Stimulated activated CD4-positive, alpha-beta T cell treated with anti-CD3 and anti-CD28 coated beads, TNF-alpha, amount 100 ng/mL, for 1 hour (primary cell): ENCODE measurements at places on chromosomes 7 and 10.

DNA sequence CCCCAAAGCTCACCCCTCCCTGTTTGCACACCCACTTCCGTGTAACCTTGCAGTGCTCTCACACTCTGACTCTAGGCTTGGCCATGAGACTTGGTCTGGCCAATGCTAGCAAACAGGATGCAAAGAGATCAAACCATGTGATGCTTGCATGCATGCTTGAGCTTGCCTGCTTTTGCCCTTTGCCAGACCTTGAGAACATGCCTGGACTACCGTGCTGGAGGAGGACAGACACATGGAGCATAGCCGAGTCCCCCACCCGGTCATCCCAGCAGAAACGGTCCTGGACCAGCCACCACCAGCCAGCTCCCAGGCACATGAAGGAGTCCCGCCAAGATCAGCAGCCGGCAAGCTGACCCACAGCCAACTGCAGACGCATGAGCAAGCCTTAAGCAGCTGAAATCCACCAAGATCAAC lies 23.4 kb downstream of the PYROXD2 start:
- DNase-seq: no peak

- DNase-seq: no peak
Observed at GRCh38 chr7:44193011-44193802, 4.0 kb upstream of the GCK start.

DNA sequence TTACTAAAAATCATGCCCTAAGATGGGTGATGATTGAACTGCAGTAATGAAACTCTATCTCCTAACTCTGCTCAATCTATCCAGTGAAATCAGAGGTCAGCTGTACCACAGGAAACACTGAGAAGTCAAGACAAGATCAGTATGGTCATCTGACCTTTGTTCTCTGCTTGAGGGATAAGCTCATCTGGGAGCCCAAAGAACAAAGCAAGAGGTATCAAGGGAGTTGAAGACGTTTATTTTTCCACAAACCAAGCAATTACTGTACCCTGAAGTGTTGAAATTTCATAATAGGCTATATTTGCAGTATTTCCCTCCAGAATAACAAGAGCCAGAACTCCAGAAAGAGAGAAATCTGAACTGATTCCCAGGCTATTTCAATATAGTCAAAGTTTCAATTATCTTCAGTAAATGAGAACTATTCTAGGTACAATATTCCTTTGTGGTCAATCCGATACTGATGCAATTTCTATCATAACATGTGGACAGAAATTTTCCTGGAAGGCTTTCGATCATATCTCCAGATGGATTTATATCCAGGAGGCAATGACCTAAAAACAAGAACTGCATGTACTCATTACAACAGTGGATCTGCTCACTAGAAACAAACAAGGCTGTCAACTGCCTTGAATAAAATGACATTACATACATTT lies 345.3 kb downstream of the TNS3 start:
- no peak for DNase-seq

GRCh38 chr7:90192876-90193750 lies 18.4 kb upstream of the STEAP2 start:
- DNase-seq: no peak

- DNase-seq: no peak
Observed at GRCh38 chr10:127278001-127278400, 81.6 kb upstream of the INSYN2A start.

DNA sequence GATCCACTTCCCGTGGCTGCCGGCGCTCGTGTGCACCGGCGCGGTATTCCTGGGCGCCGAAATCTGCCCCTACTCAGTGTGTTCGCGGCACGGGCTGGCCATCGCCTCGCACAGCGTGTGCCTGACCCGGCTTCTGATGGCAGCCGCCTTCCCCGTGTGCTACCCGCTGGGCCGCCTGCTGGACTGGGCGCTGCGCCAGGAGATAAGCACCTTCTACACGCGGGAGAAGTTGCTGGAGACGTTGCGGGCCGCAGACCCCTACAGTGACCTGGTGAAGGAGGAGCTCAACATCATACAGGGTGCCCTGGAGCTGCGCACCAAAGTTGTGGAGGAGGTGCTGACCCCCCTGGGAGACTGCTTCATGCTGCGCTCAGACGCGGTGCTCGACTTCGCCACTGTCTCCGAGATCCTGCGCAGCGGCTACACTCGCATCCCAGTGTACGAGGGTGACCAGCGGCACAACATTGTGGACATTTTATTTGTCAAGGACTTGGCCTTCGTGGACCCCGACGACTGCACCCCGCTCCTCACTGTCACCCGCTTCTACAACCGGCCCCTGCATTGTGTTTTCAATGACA lies 1.3 kb downstream of the CNNM1 start:
- no peak for DNase-seq

DNA sequence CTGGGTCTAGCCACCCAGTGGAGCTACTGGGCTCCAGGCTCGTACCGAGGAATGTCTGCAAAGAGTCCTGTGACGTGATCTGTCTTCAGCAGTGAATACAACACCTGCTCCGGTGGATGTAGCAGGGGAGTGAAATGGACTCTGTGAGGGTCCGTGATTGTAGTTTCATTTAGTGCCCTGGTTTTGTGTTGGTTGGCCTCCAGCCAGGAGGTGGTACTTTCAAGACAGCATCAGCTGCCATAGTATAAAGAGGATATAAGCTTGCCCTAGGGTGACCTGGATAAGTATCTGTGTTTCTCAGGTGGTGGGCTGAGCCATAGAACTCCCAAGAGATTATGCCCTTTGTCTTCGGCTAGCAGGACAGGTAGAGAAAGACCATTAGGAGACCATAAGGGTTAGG lies 24.6 kb upstream of the WNT2 start:
- no peak for DNase-seq

GRCh38 chr7:91710881-91711280 lies 169.6 kb downstream of the MTERF1 start:
- DNase-seq: no peak

GRCh38 chr7:108421720-108422331 lies 34.4 kb downstream of the NRCAM start:
- no peak for DNase-seq

DNA sequence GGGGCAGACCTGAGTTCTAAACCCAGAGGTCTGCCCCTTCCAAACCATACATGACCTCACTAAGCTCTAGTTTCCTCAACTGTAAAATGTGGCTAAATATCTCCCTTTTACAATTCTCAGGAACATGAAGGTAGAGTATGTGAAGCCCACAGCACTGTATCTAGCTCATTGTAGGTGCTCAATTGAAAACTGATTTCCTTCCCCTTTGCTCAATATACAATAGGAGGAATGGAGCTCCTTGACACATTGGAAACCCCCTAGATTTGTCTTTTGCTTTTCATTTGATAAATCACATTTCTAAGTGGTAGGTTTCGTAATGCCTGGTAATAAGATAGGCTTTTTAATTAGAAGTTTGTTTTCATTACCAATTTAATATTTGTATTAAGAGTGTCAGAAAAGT lies 153.3 kb downstream of the ARID5B start:
- DNase-seq: no peak

DNA sequence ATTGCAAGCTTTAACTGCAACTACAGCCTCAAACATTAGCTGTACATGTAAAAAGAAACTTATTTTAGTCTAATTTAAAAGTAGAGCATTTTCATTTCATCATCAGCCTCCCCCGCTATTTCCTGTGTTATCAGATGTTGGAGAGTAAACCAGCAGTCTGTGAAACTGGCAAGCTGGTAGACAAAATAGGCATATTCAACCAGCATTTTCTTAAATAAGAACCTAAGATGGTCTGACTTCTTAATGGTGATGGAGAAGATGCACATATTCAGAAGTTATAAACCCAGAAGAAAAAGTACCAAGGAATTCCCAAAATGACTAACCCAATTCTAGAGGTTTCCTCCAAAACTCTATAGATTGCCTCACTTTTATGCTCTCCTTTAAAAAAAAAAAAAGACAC lies 24.9 kb downstream of the PIK3AP1 start:
- DNase-seq: no peak

DNA sequence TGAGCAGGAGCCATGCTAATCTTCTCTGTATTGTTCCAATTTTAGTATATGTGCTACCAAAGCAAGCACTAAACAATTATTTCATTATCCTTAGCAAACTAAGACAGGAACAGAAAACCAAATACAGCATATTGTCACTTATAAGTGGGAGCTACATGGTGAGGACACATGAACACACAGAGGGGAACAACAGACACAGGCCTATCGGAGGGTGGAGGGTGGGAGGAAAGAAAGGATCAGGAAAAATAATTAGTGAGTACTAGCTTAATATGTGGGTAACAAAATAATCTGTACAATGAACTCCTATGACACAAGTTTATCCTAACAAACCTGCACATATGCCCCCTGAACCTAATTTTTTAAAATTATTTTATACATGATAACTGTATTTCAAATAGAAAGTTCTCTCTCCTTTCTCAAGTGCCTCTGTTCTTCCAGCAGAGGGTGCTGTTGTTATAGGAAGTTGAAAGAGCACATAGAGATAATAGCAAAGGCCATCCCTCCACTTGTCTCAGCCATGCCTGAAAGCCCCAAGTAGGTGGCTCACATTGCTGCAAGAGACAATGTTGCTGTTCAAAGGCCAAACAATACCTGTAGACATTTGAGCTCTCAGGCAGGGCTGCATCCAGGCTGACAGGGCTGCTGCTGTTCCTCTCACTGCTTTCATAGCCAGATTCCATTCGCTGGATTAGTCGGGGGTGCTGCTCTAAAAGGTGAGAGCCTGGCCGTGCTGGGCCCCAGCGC lies 33.4 kb upstream of the PPP3CB start:
- no peak for DNase-seq

- DNase-seq: no peak
Observed at GRCh38 chr7:1679326-1679965, 9.4 kb downstream of the ELFN1 start.

- no peak for DNase-seq
Observed at GRCh38 chr10:73522263-73522662, 26.4 kb upstream of the PPP3CB start.

DNA sequence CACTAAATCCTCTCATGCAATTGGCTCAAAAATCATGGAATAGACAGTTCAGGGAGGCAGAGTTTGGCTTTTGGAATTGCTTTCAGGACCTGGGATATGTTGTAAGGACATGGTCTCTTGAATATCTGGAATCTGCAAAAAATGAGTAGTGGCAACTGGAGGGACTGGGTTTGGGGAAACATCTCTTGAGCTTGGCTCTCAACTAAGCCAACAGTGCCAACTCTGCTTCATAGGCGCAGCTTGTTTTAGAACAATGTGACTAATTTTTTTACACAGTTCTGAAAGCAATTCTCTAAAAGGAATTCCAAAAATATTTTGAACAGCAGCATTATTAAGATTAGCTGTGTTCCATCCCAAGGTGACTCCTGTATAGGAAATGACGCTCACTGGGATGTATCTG lies 121.5 kb upstream of the DPP6 start:
- DNase-seq: no peak

GRCh38 chr10:77533146-77533886 lies 104.3 kb downstream of the KCNMA1 start:
- no peak for DNase-seq
